Hematopoietic multipotent progenitor cell treated with erythropoietin and hydrocortisone succinate and interleukin-3 and kit ligand, for 15 days (in vitro differentiated cells): ENCODE measurements at places on chromosomes 3 and 15.

- no peak for DNase-seq
Observed at GRCh38 chr3:113057117-113057516, 66.3 kb downstream of the GTPBP8 start.

DNA sequence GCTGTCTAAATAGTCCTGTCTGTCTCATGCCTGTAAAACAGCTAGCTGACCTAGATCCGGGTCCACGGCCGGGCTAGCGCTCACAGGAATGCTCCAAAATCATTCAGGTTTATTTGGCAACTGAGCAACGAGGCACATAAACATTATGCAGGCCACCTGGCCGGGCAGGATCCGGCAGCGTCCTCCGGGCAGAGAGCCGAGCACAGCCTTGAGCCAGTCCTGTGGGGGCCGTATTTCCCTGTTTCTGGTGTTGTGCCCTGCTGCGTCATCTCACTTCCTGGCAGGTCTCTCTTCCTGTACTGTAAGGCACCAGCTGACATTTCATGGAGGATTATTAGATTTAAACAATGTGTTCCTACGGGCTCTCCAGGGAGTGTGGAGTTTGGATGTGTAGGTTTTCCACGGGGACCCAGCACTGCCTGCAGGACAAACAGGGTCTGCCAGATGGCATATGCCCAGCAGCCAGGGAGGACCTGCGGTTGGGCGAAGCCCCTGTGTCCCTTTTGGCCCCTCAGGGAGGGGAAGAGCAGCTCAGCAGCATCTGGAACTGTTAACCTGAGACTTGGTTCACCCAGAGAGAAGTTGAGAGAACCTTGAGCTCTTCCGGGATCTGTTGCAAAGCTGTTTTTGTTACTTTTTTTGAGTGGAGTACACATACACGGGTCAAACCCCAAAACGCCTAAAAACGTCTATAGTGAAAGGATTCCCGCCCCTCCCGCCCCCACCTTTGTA, 16.6 kb upstream of the LRRK1 start:
- DNase-seq = no peak

DNA sequence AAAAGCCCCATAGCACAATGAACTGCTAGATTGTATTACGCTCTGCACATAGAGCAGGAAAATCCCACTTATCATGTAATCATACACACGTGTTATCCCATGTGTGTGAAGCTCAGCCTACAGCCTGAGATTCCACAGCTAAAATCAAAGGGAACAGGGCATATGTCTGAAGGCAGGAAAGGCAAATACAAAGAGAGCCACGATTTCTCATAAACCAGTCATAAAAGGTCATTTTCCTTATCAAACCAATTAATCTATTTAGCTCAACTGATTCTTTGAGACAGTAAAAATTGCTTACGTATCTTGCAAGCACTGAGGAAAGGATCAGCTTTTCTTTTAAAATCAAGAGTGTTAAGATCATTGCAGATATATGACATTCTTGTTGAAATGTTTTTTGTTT, 199.5 kb upstream of the TBL1XR1 start:
- DNase-seq = no peak

- no peak for DNase-seq
Observed at GRCh38 chr15:89441295-89441812, 55.0 kb downstream of the RHCG start.
